ENCODE measurements at places on chromosomes 3 and 15.

DNA sequence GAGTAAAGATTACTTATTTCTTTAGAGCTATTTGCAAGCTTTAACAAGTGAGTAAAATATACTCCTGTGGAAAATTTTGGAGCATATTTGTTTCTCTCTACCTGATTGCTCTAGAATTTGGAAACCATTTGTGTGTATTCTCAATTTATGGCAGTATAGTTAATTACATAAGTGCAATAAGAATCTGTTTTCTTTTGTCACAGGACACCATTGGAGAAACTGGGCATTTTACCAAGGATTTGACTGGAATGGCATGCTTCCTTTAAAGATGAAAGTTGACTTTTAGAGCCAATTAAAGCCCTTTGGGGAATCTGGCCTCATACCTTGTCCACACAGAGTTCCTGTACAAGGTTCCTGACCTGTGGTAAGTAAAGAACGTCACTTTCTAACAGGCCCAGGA, 38.4 kb downstream of the PAQR5 start:
- no peak for DNase-seq

- DNase-seq = no peak
Observed at GRCh38 chr15:99348412-99348811, 97.1 kb downstream of the LRRC28 start.

DNA sequence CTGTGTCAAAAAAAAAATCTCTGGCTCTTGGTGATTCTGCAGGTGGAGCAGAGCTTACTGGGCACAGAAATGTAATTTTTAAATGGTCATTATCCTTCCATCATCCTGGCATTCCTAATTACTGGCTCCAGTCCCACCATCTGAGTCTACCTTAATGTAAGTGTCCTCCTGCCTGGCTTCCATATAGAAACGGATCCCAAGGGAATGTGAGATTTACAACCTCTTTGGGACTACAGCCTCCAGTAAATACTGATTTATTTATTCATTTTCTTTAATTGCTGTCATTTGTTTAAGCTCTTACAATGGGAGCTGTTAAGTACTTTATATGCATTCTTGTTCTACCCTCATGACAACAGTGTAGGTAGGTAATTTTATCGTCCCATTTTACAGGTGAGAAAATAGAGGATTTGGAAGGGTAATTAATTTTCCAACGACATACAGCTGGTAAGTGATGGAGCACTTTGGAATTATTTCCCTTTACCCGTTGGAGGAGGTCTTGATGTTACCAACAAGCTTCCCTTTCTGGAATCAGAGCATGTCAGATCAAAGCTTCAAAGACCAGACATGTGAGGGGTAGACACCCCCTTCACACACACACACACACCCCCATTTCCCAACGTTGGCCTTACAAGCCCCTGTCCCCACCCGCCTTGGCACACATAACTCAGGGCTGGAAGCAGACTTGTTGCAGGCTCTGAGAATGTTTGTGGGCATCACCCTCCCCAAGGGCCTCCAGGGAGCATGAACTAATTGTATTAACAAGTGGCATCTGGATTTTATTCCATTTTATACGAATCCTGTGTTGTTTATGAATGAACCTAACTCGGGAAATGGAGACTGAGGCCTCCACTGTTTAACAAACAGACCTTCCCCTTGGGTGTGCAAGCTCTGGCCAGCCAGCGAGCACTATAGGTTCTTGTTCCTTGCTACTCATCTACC, 116.9 kb downstream of the ALDH1A2 start:
- DNase-seq = no peak

DNA sequence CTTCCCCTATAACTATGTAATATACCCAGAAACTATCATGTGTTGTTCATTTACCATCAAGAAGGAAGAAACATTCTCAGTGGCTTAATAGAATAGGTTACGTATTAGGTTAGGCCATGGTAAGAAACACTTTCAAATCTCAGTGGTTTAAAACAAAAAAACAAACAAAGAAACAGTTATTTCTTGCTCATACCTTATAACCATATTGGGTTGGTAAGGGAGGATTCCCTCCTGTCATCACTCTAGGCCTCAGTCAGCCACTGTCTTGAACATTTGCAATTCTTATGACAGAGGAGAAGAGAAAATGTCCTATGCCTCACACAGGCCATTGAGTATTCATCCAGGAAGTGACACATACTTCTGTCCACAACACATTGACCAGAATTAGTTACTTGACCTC, 727.7 kb upstream of the NECTIN3 start:
- DNase-seq = no peak

GRCh38 chr3:15271785-15272381, 60.5 kb downstream of the SH3BP5 start:
- DNase-seq = peak; percentile 37

DNA sequence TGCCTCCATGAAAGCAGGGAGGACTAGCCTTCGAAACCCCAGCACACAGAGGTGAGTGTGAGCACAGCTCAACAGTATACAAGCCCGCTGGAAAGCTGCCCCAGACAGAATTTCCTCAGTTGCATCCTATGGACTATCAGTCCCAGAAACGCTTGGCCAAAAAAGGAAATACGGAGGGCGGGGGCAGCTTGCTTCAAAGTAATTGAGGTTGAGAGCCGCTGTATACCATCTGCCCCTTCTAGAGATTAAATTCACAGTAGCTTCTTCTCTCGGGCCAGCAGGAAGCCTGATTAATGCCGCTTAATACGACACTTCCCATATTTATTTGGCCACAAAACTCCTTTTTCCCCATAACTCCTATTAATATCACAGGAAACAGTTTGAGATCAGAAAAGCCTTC, 88.7 kb downstream of the LIPC start:
- DNase-seq = no peak

Data from bone marrow (tissue), 2 donors.